Esophagus mucosa (tissue), 1 donor: ENCODE measurements at places on chromosomes 2 and 18. TPM values are rescaled to one million over a fixed set of nuclear protein-coding genes. Genes with fewer than 3 reads are reported as not detected.

The MAL gene
- 382 TPM for total RNA-seq

The NEU4 gene
- not detected for total RNA-seq

The ALK gene
- total RNA-seq = 0.04 TPM

The SH3BP4 gene
- total RNA-seq = 10.7 TPM

DNA sequence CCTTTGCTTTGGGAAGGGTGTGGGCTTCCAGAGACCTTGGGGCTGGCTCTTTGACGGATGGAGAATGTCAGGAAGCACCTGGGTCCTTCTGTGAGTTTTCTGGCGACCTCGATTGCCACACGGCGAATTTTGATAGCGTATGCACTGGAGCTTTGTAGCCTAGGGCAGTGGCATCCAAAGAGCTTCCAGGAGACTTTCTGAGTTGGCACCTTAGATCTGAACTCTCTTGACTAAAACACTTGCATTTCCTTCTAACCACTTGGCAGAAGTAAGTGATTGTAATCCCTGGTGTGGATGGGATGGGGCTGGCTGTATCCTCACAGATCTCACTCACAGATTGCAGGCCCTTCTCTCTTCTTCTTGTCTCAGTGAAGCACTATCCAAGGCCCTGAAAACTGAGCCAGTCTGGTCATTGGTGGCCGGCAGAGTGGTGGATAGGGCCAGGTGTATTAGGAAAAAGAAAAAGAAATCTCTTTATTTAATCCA, 7.8 kb downstream of the RNF144A start:
- no peak for ATAC-seq

GRCh38 chr2:111201214-111201613, 80.5 kb downstream of the BCL2L11 start:
- ATAC-seq = no peak

DNA sequence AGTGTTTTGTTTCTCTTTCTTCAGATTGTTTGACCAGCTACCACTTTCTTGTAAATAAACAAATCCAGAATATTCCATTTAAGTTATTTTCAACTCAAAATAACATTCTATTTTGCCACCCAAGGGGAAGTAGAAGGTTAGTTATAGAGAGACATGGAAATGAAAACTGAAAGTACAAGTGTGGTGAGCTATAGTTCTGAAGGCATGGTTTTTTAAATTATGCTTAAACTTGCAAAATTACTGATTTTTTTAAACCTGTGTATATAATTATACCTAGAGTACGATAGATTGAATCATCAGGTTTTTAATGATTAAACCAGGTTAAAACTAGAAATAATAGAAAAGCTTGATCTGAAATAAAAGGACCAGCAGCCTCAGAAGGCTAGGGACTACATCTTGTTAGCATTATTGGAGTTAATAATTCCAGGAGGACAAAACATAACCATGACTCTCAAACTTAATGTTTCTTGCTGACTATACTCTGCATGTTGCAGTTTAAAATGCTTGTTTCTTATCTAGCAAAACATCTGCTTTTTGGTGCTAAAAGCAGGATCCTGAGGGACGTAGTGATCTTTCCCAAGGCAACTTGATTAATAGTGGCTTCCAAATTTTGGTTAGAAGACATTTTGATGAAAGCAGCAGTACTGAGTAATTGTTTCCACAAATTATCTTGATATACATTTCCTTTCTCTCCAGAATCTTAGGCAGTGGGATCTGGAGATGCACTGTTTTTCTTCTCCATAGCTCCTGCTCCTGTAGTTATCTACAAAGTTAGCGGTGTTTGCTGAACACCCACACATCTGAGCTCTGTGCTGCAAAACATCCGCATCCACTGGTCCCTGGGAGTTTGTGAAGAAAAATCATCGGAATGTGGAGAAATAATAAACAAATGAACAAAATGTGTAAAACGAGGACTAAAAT, 327.2 kb upstream of the PKDCC start:
- ATAC-seq = no peak

GRCh38 chr18:78670778-78671391, 308.7 kb upstream of the SALL3 start:
- no peak for ATAC-seq

DNA sequence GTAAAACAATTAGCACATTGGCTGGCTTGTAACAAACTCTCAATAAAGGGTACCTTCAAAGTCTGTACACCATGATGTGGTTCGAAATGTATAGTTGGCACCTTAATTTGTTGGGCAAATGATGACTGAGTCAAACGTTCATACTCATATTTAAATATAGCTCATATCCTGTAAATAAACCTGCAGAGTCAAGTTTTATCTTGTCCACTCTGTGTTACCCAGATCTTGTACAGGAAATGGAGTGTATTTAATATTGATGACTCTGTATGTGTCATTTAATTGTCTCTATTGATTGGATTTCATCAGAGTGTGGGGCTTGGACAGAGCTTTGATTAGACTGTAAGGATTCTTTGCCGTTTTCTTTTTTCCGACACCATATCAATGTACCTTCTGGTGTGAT, 805.6 kb upstream of the ZEB2 start:
- ATAC-seq = peak; percentile 92

- no peak for ATAC-seq
Observed at GRCh38 chr2:16223161-16223840, 283.0 kb downstream of the MYCN start.

DNA sequence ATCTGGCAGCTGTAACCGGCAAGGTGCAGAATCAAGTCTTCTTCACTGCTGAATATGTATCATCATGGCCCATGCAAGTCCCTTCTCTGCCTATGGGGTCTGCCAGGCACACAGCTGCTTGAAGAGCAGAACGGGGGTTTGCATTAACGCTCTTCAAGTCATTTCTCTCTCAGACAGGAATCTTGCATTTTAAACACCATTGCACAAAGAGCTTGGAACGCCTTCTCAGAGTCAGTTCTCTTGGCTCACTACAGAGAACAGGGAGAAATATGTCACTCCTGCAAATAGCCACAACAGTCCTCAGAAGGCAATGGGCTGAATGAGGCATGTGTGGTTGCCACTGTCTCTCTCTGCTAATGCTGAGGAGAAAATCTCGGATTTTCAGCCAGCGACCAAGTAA, 2173.5 kb upstream of the PIK3C3 start:
- ATAC-seq = no peak

- no peak for ATAC-seq
Observed at GRCh38 chr2:3007135-3007534, 370.5 kb downstream of the EIPR1 start.

DNA sequence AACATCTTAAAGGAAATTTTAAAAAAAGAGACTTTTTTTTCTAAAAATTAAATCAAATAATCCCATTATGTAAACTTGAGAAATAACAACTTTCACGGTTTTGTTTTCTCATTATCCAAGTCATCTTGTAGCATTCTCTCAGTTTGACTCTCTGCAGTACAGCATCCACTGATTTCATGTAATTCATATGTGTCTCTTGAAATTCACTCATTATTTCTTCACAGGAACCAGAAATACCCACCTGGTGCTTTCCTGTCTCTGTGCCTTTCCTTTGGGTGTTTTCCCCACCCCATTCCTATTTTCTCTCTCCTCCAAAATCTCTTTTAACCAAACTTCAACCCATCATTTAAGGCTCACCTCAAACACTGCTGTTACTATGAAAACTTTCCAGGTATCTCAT, 116.1 kb upstream of the STK17B start:
- no peak for ATAC-seq

DNA sequence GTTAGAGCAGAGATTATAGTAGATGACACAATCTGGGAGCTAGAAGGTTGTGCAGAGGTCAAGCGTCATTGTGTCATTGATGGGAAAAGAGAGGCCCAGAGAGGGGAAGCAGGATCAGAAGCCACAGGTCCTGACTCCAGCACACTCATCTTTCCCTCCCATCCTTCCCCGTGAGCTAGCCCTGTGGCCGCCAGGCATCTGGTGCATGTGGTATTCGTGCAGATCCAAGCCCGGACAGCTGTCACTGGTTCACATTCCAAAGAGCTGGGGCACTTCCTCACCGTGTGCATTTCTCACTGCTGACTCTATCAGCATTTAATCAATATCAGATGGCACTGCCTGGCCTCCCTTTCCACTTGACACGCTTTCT, 94.1 kb upstream of the THOC1 start:
- no peak for ATAC-seq

GRCh38 chr18:42445359-42445758, 490.3 kb downstream of the PIK3C3 start:
- no peak for ATAC-seq
